ENCODE measurements at places on chromosomes 2 and 18.
A peak's percentile ranks its signal among the peaks of the same experiment; 100 is the strongest.

DNA sequence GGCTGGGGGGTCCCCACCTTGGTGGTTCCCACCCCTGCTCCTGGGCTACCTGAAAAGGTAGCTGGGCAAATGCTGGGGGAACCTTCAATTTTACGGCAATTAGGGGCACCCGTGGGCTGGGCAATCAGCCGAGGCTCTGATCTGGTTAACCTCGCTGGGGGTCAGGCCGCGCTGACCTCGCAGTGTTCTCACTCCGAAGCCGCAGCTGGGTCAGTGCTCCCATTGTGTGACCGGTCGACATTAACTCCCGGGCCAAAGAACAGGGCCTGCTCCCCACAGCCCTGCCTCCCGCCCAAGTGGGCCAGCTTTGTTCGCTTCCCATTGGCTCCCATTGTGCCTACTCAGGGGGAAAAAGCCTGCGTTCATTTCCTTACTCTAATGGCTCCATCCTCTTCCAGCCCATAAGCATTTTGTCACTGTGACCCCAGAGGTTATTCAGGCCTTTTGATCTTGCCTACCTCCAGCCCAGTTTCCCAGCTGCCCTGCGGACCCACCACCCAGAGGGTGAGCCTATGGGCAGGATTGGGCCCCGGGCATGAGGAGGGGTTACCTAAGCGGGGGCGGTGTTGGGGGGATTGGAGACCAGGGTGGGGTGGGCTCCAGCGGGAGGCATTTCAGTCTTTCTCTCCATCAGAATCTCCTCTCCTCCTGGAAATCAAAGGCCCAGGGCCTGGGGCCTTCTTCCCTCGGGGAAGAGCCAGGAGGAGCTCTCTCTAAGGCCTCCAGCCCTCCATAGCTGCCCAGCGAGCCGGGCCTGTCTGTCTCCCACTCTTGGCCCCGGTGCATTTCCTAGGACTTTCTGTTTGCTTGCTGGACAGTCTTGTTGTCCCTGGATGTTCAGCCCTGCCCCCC is 90.1 kb downstream of the MYCN start:
- DNase-seq: no peak

DNA sequence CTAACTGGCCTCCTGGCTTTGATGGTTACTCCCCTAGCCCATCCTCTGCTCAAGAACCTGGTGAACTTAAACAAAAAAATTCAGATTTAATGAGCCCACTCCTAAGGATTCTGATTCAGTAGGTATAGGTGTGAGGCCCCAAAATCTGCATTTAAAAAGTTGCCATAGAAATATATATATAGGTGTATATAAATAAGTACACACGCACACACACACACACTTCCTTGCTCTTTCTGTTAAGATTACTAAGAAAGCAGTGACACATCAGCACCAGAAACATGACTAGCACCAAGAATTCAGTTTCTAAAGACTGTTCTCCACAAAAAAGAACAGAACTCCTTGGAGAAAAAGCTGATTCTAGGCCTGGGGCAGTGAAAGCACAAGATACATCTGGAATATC is 17.8 kb downstream of the EML6 start:
- no peak for DNase-seq

GRCh38 chr18:65938592-65939372 is 188.0 kb downstream of the CDH7 start:
- peak; percentile 44 for DNase-seq

- DNase-seq: no peak
These were observed 203.6 kb downstream of the MYT1L start for GRCh38 chr2:2127467-2127866.

- DNase-seq: no peak
These were observed 106.8 kb upstream of the GALNT5 start for GRCh38 chr2:157150747-157151146.
